GM23248 (cell line): ENCODE measurements at places on chromosomes 7 and 10. TPM values are rescaled to one million over a fixed set of nuclear protein-coding genes. Genes with fewer than 3 reads are reported as not detected.

C10orf53 gene
- not detected in 2 replicates for total RNA-seq

- H3K4me1 ChIP-seq, result no peaks in the 10 kb centered on the region
- peaks cover 67% of the 10 kb centered on the region for H3K27me3 ChIP-seq
- peak overlapping the region; percentile 19 for H3K4me3 ChIP-seq
- DNase-seq, result peak; percentile 86
- H3K36me3 ChIP-seq, result no peaks in the 10 kb centered on the region
- no peak overlapping the region for H3K27ac ChIP-seq
These were observed 3.4 kb upstream of the MUC12 start for GRCh38 chr7:100965723-100966541.

GRCh38 chr7:158957921-158958491 is 101.6 kb downstream of the DYNC2I1 start:
- H3K4me3 ChIP-seq, result no peak overlapping the region
- no peaks in the 10 kb centered on the region for H3K36me3 ChIP-seq
- no peaks in the 10 kb centered on the region; the same call in 1 of the 2 replicates for H3K27me3 ChIP-seq
- DNase-seq, result no peak
- H3K4me1 ChIP-seq, result no peaks in the 10 kb centered on the region

DPCD gene
- total RNA-seq, result 29.2 and 57.9 TPM in 2 replicates

MRLN gene
- not detected in 2 replicates for total RNA-seq

ADAMTS14 gene
- total RNA-seq, result 0.97 and 1.4 TPM in 2 replicates

GRCh38 chr7:158734861-158735260 is 30.3 kb upstream of the NCAPG2 start:
- peaks cover 4% of the 10 kb centered on the region for H3K4me1 ChIP-seq
- DNase-seq, result peak; percentile 33
- H3K4me3 ChIP-seq, result no peak overlapping the region
- peaks cover 67% of the 10 kb centered on the region for H3K36me3 ChIP-seq
- no peak overlapping the region for H3K27ac ChIP-seq

DNA sequence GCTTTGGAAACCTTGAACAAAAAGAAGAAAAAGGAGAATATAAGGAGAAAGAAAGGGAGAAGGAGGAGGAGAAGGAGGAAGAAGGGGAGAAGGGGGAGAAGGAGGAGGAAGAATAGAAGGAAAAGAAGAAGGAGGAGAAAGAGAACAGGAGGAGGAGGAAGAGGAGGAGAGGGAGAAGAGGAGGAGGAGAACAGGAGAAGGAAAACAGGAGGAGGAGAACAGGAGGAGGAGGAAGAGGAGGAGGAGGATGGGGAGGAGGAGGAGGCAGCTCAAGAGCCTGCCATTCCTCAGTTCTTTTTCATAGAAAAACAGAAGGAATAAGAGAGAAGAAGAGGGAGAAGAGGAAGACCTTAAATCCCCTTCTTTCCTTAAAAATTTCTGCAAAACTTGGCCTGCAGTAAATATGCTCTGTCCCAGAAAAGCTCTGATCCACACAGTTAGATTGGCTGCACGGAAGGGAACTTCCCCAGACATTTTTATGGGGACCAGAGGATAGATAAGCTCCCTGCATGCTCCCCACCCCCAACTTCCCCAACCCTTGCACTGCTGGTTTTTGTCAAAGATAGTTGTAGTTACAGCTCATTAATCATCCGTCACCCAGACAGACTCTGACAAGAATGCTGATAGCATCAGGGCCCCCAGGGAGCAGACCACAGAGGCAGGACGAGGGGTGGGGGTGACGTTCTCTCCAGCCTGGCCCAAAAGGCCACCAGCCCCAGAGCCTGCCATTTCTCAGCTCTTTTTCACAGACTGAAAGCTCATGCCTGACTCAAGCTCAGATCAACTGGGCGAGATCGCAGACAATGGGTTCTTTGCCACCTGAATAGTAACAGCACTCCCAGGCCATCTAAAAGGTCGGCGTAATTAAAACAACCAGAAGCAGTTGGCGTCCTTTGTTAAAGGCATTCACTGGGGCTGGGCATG is 34.5 kb upstream of the LYZL1 start:
- DNase-seq, result no peak
- peaks cover 63% of the 10 kb centered on the region for H3K27me3 ChIP-seq
- H3K36me3 ChIP-seq, result no peaks in the 10 kb centered on the region
- H3K4me3 ChIP-seq, result no peak overlapping the region
- peaks cover 14% of the 10 kb centered on the region for H3K4me1 ChIP-seq

SORCS3 gene
- not detected in 2 replicates for total RNA-seq

GRCh38 chr7:157282141-157282801 is 54.5 kb upstream of the DNAJB6 start:
- no peaks in the 10 kb centered on the region for H3K27me3 ChIP-seq
- H3K4me1 ChIP-seq, result peaks cover 3% of the 10 kb centered on the region
- no peaks in the 10 kb centered on the region for H3K36me3 ChIP-seq

DNA sequence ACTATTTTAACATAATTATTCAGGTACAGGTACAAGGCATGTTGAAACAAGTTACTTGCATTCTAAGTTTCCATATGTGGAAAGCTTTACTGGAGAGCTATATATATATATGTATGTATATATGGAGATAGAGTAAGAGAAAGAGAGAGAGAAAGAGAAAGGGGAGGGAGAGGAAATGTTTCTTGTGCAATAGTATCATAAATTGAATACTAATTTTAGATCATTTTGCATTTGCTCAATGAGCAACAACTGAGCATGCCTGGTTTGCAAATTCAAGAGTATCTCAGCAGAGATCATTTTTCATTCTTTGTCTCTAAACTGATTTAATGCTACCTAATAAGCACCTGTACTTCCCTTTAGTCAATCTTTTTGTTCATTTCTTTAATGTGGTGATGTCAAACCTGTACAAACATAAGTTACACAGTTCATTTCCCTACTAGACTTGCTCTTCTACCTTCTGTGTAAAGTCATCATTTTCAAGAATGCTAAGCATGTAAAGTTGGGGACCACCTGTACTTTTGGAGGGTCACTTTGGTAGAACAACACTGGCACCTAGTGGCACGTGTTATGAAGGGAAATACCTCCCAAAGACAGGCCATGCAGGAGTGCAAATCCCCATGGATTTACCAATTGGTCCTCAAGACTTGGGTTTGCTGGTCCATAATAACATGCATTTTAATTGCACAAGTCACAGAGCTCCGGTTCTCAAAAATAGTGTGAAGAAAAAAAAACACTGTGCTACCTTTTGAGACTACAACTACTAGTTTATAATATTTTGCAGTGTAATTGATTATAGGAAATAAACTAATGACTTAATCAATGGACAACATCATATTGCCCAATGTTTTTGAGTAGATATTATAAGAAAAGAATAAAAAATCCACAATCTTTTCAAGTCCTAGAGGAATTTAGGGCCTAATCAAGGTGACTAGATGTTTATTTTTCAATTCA is 431.2 kb upstream of the IGFBP3 start:
- H3K36me3 ChIP-seq, result no peaks in the 10 kb centered on the region
- no peak overlapping the region for H3K4me3 ChIP-seq
- DNase-seq, result peak; percentile 74
- no peak overlapping the region for H3K27ac ChIP-seq
- H3K27me3 ChIP-seq, result no peaks in the 10 kb centered on the region

GRCh38 chr7:95472581-95473161 is 13.1 kb upstream of the ASB4 start:
- H3K27me3 ChIP-seq, result no peaks in the 10 kb centered on the region
- H3K4me3 ChIP-seq, result no peak overlapping the region
- H3K27ac ChIP-seq, result no peak overlapping the region
- peak; percentile 70 for DNase-seq
- H3K4me1 ChIP-seq, result peaks cover 7% of the 10 kb centered on the region; the same call in 1 of the 2 replicates

- DNase-seq, result no peak
- no peaks in the 10 kb centered on the region for H3K36me3 ChIP-seq
- H3K27ac ChIP-seq, result no peak overlapping the region
- no peak overlapping the region for H3K4me3 ChIP-seq
- H3K4me1 ChIP-seq, result peaks cover 7% of the 10 kb centered on the region; the same call in 1 of the 2 replicates
- peaks cover 8% of the 10 kb centered on the region for H3K27me3 ChIP-seq
These were observed 145.6 kb upstream of the FAM20C start for GRCh38 chr7:46830-47140.

SIRT1 gene
- total RNA-seq, result 14.6 and 15.7 TPM in 2 replicates

AGMO gene
- total RNA-seq, result not detected in 2 replicates

GRCh38 chr10:102246261-102246660 is 929 bp downstream of the GBF1 start:
- H3K4me1 ChIP-seq, result peaks cover 32% of the 10 kb centered on the region
- no peaks in the 10 kb centered on the region for H3K27me3 ChIP-seq

TFAM gene
- 12.5 and 20.0 TPM in 2 replicates for total RNA-seq

- peak overlapping the region; percentile 18; the same call in 1 of the 2 replicates for H3K4me3 ChIP-seq
- H3K27me3 ChIP-seq, result no peaks in the 10 kb centered on the region
- DNase-seq, result peak; percentile 79
- no peak overlapping the region for H3K27ac ChIP-seq
- no peaks in the 10 kb centered on the region for H3K36me3 ChIP-seq
- 0 out of 2 replicates have a peak, but pooled peaks cover 11% of the 10 kb centered on the region for H3K4me1 ChIP-seq
These were observed 517.5 kb upstream of the GALNT17 start for GRCh38 chr7:70614237-70615045.

GRCh38 chr7:50553973-50554372 is 11.2 kb downstream of the DDC start:
- H3K27ac ChIP-seq, result no peak overlapping the region
- no peak for DNase-seq
- H3K27me3 ChIP-seq, result peaks cover 12% of the 10 kb centered on the region; the same call in 1 of the 2 replicates
- no peaks in the 10 kb centered on the region for H3K36me3 ChIP-seq
